ENCODE measurements at places on chromosomes 2 and 18. TPM values are rescaled to one million over a fixed set of nuclear protein-coding genes. Genes with fewer than 3 reads are reported as not detected.

ST6GAL2 gene
- 0.51 TPM for total RNA-seq

MC2R gene
- not detected for total RNA-seq

CELF4 gene
- total RNA-seq: 0.34 TPM

MYL12B gene
- total RNA-seq: 192 TPM

EVX2 gene
- not detected for total RNA-seq

SPC25 gene
- total RNA-seq: not detected

OTOF gene
- not detected for total RNA-seq

TRIM43 gene
- not detected for total RNA-seq

RAB6C gene
- total RNA-seq: 0.22 TPM

PCARE gene
- 1.1 TPM for total RNA-seq

PSD4 gene
- total RNA-seq: 2.3 TPM

TUBA4B gene
- total RNA-seq: not detected

SLC23A3 gene
- total RNA-seq: 0.49 TPM

TANC1 gene
- total RNA-seq: 65.2 TPM

CHRND gene
- not detected for total RNA-seq

TMEM131 gene
- total RNA-seq: 32.0 TPM

ZNF512 gene
- 15.1 TPM for total RNA-seq

ANKRD29 gene
- 6.6 TPM for total RNA-seq

SKOR2 gene
- not detected for total RNA-seq

CIB4 gene
- total RNA-seq: not detected

FAM98A gene
- 67.7 TPM for total RNA-seq

LAMA3 gene
- total RNA-seq: 3.3 TPM

RAX gene
- not detected for total RNA-seq

FABP1 gene
- total RNA-seq: not detected

NOP58 gene
- 19.8 TPM for total RNA-seq

GKN1 gene
- not detected for total RNA-seq

OTOS gene
- total RNA-seq: not detected

SULT1C4 gene
- total RNA-seq: 2.4 TPM

MAL gene
- 2.9 TPM for total RNA-seq

KCNG2 gene
- 0.16 TPM for total RNA-seq

AOX1 gene
- 0.72 TPM for total RNA-seq

COX7A2L gene
- total RNA-seq: 118 TPM

Measured in heart right ventricle (tissue), 16 donors.